ENCODE measurements at places on chromosomes 7 and 10.

DNA sequence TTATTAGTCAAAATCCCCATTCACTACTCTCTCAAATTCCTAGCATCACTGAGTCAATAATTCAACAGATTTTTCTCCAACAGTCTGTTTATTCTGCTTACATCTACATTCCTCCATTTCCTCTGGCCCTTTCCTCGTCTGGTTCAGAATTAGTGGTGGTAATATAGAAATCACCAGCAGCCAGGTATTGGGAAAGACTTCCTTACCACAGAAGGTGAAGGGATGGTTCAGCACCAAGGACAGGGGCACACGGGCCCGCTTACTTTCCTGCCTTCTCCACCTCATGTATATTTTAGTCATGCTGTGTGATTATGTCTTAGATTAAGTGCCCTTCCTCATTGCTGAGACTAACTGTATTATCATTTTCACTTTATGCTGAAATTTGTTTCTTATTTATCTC, 70.4 kb upstream of the APBB1IP start:
- DNase-seq, result peak; percentile 28

- DNase-seq, result no peak
Observed at GRCh38 chr10:76230921-76231285, 799.5 kb downstream of the LRMDA start.

GRCh38 chr7:91913612-91914011, 27.1 kb upstream of the AKAP9 start:
- DNase-seq, result no peak

DNA sequence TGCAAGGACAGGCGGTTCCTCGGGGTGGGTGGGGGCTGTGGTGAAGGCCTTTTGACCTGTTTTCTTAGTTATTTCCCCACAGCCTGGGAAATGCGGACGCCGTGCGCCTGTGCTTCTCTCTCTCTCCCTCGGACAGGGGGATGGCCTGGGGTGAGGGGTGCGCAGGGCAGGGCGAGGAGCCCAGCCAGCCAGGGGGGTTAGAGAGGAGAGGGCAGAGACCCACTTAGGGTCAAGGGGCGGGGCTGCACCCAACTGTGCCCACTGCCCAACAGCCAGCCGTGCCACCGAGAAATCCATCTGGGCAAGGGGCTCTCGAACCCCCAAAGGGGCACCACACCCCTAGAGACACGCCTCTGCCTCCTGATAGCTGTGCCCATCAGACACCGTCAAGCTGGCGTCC, 53.8 kb downstream of the DPYSL4 start:
- DNase-seq, result no peak

- DNase-seq, result no peak
Observed at GRCh38 chr10:20415684-20416083, 481.4 kb downstream of the NEBL start.

- DNase-seq, result peak; percentile 75
Observed at GRCh38 chr7:27189295-27189996, 4.4 kb upstream of the HOXA11 start.

- no peak for DNase-seq
Observed at GRCh38 chr7:105213611-105214010, 175.1 kb downstream of the SRPK2 start.

DNA sequence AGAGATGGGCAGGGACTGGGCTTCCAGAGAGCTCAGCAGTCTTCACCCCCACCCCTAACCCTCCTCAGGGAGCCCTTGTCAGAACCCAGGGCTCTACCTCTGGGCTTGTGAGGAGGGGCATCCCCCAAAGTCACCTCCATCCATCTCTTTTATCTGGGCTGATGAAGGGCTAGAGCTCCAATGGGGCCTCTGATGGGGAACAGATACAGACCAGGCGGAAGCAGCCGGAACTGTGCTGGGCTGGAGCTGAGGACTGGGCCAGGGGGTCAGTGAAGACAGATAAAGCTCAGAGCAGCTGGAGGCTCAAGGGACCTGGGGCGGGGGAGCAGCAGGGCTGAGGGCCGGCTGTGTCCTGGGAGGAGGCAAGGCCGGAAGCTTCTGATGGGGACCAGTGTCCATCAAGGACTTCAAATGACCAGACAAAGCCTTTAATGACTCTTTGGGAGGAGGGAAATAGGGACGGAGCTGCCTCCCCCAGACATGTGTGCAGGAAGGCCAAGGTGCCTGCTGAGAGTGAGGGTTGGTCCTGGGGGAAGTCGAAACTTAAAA, 10.2 kb downstream of the KAZALD1 start:
- DNase-seq, result peak; percentile 44

- DNase-seq, result no peak
Observed at GRCh38 chr7:805261-805660, 27.0 kb upstream of the SUN1 start.

GRCh38 chr10:127935071-127935561, 28.2 kb downstream of the PTPRE start:
- peak; percentile 30 for DNase-seq

DNA sequence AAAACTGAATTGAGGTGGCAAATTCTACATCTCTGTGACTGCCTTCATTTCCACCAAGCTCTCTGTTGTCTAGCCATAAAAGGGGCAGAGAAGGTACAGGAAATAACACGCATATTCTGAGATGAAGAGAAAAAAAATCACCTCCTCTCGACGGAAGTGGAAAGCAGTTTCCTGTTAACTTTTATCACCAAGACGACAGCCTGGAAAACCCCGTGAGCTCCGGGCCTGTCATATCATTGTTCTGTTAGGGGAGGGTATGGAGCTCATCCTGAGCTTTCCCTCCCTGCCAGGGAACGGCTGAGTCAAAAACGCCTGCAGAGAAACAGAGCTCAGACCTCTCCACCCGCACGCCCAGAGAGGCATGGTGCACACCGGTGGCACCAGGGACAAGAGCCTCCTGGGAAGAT, 200.3 kb downstream of the PRPF18 start:
- no peak for DNase-seq

DNA sequence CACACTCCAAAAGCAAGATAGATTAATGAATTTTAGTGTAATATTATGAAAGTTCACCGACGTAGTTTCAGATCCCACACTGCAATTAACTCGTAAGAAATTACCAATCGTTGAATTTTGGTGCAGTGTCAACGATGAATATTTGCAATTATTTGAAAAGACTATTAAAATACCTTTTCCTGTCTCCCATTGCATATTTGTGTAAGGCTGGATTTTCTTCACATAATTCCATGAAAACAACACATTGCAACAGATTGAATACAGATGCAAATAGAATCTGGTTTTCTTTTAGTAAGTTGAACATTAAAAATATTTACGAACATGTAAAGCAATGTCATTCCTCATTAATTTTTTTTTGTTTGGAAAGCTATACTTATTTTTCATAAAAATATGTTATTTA, 50.9 kb downstream of the DNMBP start:
- no peak for DNase-seq

- DNase-seq, result no peak
Observed at GRCh38 chr7:75870557-75871161, 8.2 kb upstream of the RHBDD2 start.

DNA sequence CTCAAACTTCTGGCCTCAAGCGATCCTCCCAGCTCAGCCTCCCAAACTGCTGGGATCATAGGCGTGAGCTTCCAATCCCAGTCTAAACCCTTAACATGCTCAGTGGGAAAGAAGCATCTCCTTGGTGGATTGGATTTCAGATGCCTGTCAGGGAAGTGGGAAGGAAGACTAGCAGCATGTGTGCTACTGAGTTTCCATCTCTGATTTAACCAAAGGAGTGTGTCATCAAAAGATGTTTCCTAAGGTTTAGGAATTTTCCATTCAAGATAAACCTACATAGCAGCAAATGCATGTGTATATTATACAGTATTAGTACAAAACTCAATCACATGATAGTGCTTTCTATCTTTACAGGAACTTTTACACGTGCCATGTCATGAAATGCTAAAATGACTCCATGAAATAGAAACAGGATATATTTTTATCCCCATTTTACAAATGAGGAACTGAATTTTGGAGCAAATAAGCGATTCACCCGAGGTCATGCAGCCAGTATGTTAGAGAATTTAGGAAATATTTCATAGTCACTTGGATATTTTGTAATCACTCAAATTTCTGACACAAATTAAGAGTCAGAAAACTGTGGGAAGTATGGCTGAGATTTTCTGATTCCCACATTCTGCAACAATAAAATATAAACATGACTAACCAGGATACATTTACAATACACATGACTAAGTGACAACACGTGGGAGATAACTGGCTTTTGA, 11.4 kb upstream of the TMEM26 start:
- no peak for DNase-seq

DNA sequence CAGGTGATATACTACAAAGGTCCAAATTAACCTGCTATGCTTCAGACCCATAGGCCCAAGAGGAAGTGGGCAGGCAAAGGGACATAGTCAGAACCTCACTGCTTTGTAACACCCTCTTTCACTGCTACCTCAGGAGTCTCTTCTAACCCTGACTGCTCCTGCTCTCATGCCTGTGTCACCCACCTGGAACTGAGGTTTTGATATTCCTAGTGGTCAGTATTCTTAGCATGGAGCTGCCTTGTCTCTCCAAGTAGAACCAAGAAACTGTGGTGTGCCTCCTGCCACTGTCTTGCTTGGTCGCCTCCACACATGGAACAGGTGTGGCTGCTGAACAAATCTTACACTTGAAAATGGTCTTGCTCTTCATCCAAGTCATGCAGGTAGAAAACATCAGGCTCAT, 677.5 kb downstream of the XPNPEP1 start:
- DNase-seq, result no peak

GRCh38 chr7:141220263-141220880, 146.5 kb downstream of the TMEM178B start:
- DNase-seq, result peak; percentile 75

DNA sequence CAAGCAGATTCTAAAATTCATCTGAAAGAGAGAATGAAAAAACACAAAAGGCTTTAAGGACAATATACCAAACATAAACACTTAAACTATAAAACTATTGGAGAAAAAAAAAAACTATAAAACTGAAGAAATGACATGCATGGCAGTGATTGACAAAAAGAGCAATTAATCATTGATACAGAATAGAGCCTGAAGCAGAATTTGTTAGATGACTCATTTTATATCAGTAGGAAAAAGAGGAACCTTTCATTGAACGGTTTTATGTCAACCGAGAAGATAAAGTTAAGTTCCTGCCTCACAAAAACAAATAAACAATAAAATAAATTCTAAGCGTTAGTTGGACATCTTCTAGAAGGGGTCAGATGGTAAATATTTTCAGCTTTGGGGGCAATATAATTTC, 23.3 kb downstream of the NPY start:
- no peak for DNase-seq

DNA sequence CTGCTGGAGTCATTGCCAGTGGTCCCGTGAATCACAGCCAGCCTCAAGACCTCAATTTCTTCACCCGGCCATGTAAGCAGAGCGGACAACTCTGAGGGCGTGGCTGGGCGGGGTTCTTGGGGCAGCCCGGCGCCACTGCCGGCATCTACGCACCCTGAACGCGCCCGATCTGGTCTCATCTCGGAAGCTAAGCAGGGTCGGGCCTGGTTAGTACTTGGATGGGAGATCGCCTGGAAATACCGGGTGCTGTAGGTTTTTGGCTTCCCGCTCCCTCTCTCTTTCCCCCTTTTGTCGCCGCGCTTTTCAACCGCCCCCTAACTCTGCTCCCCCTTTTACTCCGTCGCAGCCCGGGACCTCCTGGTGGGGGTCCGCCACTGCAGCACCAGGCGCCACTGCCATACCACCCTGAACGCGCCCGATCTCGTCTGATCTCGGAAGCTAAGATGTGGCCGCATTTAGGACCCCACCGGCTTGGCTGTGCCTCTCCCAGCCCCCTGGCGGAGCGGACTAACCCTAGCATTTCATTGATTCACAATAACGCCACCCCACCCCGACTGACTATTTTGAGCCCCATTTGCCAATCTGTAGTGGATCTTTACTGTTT, 25.3 kb downstream of the GARIN1A start:
- peak; percentile 89 for DNase-seq

DNA sequence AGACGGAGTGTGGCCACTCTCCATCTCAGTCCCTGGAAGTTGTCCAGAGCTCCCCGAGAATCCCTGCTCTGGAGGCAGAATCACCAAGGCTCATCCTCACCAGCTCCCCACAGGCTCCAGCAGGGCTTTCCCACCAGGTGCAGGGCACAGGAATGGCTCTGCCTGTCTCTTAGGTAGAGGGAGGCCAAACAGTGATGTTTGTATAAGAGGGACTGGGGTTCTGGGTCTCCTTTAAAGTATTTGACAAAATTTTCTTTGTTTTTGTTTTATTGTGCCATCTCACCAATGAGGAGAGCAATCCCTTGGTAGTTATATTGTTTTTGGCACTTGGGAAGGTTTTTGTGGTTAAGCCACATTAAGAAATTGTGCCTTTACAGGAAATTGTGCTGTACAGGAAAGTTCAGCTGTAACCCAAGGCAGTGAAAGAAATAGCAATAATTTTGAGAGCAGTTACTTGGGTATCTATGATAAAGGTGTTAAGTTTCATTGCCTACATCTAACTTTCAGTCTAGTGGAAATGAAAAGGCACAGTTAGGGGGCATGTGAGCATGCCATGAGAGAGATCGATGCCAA, 219.3 kb upstream of the PRSS58 start:
- no peak for DNase-seq

DNA sequence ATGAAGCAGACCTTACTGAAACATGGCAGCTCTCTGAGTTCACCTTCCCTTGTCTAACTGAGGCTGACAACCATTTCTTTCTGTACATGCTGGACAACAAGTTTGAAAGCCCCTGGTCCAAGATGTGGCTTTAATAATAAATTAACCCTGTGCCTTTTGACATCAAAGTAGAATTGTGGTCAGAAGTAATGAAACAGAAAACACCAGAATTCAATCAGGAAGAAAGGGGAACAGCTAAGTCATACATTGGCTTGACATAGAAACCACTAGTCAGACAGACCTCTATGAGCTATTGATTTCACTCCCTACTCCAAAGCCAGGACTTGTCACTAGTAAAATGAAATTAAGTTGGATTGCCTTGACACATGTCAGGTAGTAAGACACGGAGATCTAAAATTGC, 175.2 kb upstream of the ASAH2 start:
- no peak for DNase-seq

- DNase-seq, result no peak
Observed at GRCh38 chr10:14588084-14588937, 186.4 kb downstream of the FAM107B start.

GRCh38 chr10:22824520-22824919, 103.3 kb upstream of the ARMC3 start:
- no peak for DNase-seq

- DNase-seq, result no peak
Observed at GRCh38 chr7:4733936-4734528, 41.4 kb upstream of the AP5Z1 start.

DNA sequence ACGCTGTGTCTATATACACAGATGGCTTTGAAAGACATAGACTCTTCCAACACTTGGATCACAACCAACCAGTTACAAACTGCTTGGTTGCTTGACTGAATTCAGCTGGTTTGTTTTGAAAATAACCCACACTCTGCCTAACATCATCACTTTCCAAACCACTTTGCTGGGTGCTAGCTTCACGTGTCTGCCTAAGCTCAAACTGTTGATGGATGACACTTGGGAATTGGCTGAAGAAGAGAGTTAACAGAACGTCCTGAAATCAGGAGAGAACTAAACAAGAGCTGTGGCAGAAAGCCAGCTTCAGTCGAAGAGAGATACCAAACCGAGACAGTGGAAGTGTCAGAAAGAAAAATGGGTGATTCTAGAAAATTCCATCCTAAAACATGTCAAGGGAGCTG, 420.8 kb upstream of the AUTS2 start:
- DNase-seq, result no peak

- no peak for DNase-seq
Observed at GRCh38 chr10:126421756-126422256, 33.5 kb upstream of the ADAM12 start.

GRCh38 chr10:30417301-30417700, 16.7 kb upstream of the MAP3K8 start:
- DNase-seq, result no peak
